ENCODE measurements at places on chromosomes 3 and 15. TPM values are rescaled to one million over a fixed set of nuclear protein-coding genes. Genes with fewer than 3 reads are reported as not detected.

- DNase-seq = no peak
These were observed 10.9 kb downstream of the LRRFIP2 start for GRCh38 chr3:37163262-37164015.

CLDN16 gene
- total RNA-seq = not detected

GRCh38 chr3:49004352-49005302, 2.6 kb upstream of the WDR6 start:
- DNase-seq = no peak

DNA sequence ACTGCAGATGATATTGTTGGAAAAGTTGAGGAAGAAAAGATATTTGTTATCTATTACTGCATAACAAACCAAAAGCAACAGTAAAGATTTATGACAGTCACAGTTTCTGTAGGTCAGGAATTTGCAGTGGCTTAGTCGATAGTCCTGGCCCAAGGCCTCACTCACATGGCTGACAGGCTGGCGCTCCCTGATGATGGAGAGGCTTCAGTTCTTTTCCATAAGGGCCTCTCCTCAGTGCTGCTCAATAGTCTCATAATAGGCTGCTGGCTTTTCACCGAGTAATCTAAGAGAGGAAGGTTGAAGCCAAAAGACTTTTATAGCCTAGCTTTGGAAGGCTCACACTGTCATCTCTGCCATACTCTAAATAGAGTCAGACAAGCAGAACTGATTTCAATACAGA, 17.7 kb downstream of the IREB2 start:
- no peak for DNase-seq

EHHADH gene
- total RNA-seq = 0.79 TPM

GRCh38 chr3:187551416-187551815, 118.8 kb downstream of the SST start:
- no peak for DNase-seq

DNA sequence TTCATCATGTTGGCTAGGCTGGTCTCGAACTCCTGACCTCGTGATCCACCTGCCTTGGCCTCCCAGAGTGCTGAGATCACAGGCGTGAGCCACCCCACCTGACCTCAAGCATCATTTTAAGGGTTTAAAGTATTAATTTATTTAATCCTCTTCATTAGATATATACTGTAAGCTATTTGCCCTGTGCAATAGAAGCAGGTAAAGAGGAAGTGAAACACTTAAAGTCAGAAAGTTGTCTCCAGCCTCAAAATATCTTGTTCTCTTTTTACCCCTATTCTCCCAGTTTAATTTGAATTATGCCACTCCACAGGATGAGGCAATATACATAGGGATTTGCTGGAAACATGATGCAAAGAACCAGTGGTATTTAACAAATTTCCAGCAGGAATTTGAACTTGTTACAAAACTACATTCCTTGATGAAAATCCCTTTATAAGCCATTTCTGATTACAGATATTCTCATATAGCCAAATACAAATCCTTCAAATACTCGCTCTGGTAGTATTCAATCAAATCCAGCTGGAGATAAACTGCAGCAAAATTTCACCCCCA, 2.0 kb downstream of the NDUFB5 start:
- no peak for DNase-seq

- DNase-seq = no peak
These were observed 10.1 kb downstream of the PCSK6 start for GRCh38 chr15:101479342-101479845.

- DNase-seq = no peak
These were observed 56.3 kb downstream of the ABI3BP start for GRCh38 chr3:100936931-100937330.

GRCh38 chr3:21645121-21645897, 105.7 kb downstream of the ZNF385D start:
- DNase-seq = no peak

GRCh38 chr3:186751480-186751879, 31.9 kb upstream of the EIF4A2 start:
- no peak for DNase-seq

GRCh38 chr3:112320691-112321090, 12.3 kb upstream of the CD200 start:
- no peak for DNase-seq

MEIS2 gene
- not detected for total RNA-seq

GOLGB1 gene
- 11.3 TPM for total RNA-seq

DNA sequence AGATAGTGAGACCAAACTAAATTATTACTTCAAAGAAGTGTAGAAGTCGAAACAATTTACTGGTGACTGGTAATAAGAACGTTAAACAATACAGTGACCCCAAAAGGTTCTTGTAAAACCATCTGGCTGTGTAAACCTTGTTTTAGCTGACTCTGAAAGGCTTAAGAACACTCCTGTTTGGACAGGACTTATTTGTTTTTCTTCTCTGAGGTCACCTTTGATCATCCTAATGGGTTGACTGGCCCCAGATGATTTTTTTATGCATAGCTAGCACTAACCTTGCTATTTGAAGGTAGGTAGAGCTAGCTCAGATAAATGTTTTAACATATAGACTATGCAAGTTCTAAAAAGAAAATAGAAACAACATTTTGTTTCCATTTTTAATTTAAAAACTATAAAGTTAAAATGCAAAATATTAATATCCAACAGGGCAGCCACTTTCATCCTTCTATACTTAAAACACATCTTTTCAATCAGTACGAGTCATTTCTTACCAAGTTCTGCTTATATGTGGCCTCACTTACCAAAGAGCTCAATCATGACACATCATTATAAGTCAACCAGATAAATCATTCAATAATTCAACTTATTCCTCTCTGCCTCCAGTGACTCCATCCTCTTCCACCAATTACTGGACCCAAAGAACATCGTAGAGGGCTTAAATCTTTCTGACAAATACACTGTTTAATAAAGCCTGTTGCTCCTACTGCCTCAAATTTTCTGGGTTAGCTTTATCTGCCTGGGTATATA, 158.8 kb downstream of the SSR3 start:
- DNase-seq = no peak

DNA sequence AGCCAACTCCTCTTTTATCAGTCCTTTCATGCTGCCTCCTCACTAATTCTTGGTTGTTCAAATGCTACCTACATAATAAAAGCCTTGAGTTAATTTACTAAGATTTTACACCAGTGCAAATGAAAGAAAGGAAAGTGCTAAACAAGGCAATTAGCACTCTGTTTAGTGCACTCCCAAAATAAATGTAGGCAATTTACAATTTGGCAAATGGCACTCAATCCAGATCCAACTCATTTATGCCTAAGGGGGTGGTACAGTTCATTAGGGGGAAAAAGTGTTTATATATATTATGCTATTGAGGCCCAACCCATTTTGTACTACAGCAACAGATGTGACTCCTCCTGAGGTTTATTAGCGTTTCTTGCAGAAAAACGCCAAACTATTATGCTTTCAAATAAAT, 370.1 kb downstream of the NR2F2 start:
- DNase-seq = no peak

KCNAB1 gene
- total RNA-seq = not detected
